Stimulated activated CD4-positive, alpha-beta T cell treated with anti-CD3 and anti-CD28 coated beads, Interleukin-1b, Interleukin-23, amount 100 ng/mL, for 24 hours (primary cell): ENCODE measurements at places on chromosomes 12 and 14.

DNA sequence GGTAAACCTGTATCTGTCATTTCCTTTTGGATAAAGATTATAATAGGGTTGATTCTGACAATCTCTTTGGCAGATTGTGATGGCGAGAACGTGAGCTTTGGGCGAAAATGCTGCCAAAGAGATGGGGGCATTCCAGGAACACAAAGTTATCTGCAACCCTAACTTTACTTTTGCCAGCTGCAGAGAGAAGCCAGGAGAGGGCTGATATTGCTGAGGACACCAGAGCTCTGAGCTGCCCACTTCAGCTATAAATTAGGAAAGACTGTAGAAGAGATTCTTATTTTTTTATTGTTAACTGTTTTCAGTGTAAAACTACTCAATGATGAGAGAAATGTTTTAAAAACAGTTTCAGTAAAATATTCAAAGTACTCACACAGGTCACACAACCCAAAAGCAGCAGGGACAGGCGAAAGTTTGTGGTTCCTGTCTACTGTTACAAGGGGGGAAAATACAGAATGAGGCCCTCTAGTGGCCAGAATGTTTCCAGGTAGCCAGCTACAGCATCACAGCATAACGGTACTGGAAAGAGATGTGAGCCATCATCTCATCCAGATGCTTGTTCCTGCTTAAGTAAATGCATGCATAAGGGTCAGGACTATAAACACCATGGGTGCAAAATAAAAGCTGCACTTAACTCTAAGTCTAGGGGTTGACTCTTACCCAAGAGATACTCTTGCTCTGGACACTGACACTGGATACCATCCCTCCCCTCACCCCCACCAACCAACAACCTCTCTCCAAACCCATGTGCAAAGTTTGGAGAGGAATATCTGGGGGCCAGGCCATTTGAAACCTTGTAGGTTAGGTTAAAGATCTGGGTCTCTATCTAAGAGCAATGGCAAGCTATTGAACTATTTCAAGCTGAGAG is 498.4 kb downstream of the RMST start:
- DNase-seq = no peak

GRCh38 chr14:84465880-84466279 is 1064.1 kb upstream of the FLRT2 start:
- no peak for DNase-seq

DNA sequence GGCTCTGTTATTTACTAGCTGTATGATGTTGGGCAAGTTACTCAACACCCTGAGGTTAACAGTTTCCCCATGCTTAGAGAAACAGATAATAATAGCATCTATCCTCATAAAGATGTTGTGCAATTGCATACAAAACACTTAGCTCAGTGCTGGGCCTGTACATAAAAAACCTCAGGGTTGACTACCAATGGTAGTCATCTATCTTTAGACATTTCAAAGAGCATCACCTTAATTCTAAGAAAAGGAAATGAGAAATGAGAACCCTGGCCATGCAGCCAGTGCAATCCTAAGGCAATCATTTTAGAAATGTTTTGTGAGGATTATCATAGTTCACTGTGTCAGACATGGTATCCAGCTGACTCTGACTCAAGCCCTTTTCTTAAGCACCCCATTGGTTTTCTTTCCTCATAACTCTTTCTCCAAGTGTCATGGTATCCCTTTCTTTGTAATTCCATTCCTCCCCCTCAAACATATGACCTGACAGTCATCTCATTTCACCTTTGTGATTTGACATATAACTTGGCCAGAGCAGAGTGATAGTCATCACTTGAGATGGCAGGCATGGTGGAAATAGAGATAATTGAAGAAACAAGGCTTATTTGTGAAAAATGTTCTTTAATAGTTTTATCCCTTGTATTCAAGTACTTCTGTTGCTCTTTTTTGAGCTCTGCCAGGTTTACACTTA is 29.5 kb upstream of the OSBPL8 start:
- no peak for DNase-seq

- no peak for DNase-seq
Measured at GRCh38 chr12:105092336-105092735, 8.1 kb upstream of the ALDH1L2 start.

- no peak for DNase-seq
Measured at GRCh38 chr12:108822497-108823205, 34.7 kb downstream of the SSH1 start.

DNA sequence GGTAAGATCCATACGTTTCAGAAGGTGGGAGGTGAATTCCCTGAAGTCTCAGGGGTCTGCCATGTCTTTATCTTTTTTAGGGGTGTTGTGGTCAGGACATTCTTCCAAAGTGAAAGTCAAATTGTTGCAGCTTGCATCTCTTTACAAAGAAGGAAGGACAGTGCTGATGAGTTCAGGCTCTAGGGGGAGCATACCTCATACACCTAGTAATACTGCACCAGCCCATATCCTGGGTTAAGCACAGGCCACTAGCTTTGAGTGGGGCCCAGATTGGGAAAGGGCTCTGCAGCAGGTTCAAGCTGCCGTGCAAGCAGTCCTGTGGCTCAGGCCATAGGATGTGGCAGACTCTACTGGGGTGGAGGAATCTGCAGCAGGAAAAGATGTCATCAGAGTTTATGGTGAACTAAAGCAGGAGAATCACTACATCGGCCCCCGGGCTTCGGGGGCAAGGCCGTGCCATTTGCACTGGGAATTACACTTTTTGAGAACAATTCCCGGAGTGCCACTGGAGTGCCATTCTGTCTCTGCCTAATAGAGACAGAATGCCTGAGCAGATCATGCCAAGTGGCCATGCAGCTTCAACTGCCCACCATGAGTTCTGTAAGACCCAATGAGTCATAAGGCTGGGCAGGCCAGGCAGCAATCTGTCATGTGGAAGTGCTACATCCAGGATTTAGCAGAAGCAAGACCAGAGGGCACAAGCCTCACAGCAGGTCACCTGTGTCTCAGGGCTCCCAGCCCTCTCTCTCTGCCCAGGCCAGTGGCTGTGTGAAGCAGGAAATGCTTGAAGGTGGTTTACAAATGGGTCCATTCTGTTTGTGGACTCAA is 32.3 kb downstream of the DIO3 start:
- DNase-seq = no peak

GRCh38 chr14:63269561-63270225 is 49.0 kb downstream of the GPHB5 start:
- no peak for DNase-seq

DNA sequence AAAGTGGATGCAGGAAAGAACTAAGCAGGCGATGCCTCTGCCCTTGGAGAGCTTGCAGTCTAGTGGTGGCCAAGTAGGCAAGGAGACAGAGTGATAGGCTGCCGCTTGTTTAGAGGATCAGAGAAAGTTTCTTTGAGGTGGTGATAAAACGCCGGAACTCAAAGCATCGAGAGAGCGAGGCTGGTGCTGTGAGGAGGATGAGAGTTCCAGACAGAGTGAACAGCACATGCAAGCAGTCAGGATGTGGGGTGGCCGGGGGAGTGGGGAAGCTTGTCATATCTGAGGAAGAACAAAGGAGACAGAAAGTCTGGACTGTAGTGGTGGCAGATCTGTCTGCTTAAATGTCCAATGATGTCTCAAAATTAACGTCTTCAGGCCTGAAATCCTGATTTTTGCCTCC is 319.7 kb downstream of the SNAPC1 start:
- no peak for DNase-seq

GRCh38 chr14:91387951-91388381 is 29.7 kb downstream of the CCDC88C start:
- DNase-seq = no peak

DNA sequence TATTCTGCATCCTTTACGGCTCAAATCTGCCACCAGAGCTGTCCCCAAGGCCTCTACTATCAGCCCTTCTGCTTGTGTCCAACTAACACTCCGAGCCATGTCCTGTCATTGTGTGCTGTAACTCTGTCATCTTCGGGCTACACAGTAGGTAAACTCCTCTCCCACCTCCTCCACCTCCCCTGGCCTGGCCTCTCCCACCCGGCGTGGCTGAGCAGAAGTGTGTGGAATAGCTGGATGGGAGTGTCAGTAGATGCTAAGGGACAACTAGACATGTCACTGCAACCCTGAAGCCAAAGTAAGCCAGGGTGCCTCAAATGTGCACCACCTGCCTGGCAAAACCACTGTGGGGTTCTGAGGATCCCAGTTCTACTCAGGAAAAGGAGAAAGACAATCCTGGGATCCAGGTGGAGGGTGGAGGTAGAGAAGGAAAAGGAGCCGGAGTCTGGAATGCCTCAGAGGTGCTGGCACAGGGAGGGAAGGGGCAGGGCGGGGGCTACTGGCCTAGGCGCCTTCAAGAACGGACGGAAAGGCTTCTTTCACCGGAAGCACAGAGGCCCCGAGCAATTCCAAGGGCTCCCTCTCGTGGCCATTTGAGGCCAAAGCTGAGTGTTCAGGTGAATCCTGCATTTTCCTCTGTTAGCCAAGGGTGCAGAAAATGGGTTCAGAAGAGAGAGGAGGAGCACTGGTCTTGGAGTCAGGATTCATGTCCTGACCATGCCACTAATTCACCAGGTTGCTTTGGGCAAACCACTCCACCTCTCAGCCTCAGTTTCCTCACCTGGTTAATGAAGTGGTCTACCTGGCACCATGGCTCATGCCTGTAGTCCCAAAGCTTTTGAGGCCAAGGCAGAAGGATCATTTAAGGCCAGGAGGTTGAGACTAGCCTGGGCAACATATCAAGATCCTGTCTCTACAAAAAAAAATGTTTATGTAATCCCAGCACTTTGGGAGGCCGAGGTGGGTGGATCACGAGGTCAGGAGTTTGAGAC is 20.5 kb upstream of the FAM181A start:
- DNase-seq = no peak

DNA sequence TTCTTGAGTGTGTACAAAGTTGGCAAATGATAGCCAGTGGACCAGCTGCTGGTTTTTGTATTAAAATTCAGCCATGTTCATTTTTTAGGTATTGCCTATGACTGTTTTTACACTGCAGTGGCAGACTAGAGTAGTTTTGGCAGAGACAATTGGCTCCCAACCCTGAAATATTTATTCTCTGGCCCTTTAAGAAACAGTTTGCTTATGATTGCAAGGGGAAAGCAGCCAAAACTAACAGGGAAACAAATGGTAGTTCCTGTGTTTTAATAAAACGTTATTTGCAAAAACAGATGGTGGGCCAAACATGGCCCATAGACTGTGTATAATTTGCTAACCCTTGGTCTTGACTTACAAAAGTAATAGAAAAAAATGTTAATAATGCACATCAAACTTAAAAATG is 110.2 kb downstream of the ALX1 start:
- DNase-seq = no peak

DNA sequence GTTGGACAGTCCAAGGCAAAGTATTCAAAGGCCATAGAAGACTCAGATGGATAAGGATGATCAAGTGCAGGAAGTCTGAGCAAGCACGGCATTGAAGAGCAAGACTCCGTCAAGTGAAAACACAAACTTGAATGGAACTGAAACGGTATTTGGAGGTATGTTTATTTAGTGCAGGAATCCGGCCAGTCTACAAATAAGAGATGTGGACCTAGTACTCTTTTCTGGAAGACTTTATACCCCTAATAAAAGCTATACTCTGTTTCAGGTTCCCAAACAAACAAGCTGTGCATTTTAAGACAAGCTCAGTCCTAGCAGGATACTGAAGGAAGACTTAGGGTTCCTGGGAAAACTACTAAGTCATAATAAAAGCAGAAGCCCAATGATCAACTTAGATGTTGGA is 100.8 kb upstream of the NEDD1 start:
- no peak for DNase-seq

GRCh38 chr12:18402872-18403611 is 141.7 kb downstream of the PIK3C2G start:
- DNase-seq = no peak

DNA sequence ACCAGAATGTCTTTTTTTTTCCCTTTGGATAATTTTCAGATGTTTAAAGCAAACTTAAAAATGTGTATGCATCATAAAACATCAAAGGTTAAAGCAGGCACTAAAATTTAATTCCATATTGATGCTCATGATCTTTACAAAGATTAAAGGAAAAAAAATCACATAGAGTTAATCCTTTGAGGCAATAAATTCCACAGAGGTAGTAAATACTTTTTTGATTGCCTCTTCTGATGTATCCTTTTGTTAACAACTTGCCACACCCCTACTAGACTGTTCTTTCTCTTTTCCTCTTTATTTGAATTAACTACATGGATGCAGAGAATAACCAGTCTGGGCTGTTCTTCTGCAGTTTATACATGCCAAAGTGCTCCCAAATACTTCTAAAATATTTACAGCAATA is 45.2 kb upstream of the KCNJ8 start:
- no peak for DNase-seq

DNA sequence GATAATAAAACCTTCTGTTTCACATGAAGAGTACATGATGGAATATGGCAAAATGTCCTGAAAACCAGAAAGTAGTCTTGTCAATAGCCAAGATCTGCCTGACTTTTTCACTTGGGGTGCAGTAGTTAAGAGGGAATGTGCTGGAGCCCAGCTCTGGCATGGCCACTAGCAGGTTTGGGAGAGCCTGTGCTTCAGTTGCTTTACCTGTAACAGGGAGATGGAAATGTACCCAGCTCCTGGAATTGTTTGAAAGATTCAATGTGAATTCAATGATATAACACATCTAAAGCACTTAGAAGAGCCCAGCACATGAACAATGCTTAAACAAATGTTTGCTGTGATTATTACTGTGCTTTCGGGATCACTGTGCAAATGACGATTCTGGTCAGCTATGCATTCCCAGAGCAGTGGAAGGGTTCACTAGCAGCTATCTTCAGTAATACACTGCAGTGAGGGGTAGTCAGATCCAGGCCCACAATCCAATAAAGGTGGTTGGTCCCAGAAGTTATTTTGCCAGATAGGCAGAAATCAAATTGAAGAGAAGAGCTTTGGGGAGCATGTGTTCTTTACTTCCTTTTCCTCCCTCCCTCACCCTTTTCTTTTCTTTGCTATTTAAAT is 224.9 kb downstream of the APAF1 start:
- DNase-seq = no peak

DNA sequence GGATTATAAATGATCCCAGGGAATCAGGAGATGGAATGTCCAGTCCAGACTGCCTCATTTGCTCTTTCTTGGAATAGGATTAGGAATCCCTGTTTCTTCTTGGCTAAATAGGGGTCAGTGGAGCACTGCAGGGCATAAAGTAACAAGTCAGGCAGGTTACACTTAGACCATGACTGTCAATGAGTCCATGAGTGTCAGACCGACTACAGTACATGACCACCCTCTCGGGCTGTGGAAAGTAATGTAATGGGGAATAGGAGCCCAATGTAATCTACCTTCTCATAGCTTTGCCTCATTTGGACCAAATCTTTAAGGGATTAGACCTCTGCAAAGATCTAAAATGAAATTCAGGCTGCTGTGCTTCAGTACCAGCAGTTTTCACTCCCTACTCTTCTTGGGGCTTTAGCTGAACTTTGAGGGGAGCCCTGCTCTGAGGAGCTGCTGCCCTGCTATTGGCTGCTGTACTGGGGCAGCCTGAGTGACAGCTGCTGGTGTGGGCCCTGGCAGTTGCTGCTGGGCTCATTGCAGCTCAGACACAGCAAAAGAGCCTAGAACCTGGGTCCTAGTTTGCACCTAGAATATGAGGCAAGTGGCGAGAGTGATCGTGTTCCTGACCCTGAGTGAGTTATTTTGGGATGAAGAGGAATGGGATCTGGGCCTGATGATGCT is 62.2 kb upstream of the OR4E1 start:
- no peak for DNase-seq
